ENCODE measurements at places on chromosomes 13 and 19. TPM values are rescaled to one million over a fixed set of nuclear protein-coding genes. Genes with fewer than 3 reads are reported as not detected.
A peak's percentile ranks its signal among the peaks of the same experiment; 100 is the strongest.

DNA sequence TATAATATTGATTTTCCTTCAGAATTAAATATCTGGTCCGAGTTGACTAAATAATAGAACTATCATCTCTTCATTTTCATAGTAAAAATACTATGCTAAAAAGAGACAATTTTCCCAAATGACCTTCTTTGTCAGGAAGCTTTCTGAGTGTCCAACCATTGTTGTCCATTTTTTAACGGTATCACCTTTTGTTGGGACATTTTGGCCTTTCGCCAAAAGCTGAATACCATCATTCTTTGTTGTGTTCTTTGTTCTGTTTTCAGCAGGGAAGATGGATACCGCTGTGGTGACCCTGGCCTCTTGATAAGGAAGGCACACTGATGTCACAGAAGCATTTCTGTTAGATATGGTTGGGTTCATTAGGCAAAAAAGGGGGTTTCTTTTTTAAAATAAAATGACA is 654.4 kb upstream of the GPC6 start:
- no peak for DNase-seq

PGLYRP1 gene
- not detected for total RNA-seq

GRCh38 chr13:23703246-23703860 is 133.1 kb downstream of the TNFRSF19 start:
- no peak for DNase-seq

ZNF793 gene
- total RNA-seq = 30.9 TPM

GRCh38 chr13:94390881-94391280 is 88.6 kb downstream of the DCT start:
- DNase-seq = no peak

CRX gene
- not detected for total RNA-seq

DNA sequence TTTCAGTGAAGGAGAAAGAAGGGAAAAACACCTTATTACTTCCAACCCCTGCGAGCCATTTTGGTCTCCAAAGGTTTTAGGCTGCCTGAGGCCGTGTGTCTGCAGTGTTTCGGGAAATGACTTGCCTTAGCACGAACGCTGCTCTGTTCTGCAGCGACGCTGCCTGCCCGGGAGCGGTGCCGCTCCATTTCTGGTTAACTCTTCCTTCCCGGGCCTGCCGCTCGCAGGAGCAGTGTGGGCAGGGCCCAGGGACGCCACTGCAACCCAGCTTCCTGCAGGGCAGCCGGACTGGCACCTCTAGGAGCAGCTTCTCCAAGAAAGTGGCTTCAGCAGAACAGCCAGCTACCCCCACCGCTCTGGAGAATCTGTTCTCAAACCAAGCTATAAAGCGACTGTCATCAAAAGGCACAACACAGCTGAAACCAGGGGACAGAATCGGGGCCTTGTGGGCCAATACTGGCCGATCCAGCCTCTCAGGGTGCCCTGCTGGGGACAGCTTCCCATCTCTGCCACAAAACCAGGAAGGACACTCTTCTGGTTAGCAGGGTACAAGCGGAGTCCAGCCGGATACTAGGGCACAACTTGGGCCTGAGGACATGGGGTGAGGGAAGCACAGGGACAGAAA is 72.2 kb downstream of the KCTD15 start:
- DNase-seq = no peak

DNA sequence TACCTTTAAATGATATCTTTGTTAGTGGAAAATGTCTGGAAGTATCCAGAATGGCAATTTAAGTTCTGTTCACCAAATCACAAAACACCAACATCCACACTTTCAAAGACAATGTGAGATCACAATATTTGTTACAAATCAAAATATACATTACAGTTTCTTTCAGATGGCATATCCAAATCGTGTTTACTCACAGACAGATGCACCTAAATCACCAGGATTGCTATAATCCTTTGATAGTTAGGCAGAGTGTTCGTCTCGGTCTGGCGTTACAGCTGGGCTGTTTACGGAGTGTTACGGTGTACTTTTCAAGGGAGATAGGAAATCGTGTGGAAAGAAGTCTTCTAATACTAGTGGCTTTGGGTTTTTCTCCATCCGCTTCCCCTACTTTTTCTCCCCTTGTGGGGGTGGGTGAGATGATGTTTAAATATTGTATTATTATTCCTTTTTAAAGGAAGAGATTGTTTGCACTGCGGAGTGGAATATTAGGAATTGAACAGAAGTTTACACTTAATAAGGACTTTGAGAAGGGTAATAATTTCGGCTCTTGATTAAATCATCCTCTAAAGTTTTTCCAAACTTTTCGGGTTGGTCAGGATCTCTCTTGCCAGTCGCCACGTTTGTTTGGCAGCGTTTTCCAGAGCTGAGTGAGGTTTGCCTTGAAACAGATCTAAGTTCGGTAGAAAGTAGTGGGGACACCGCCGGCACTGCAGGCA is 1.8 kb downstream of the MAB21L1 start:
- DNase-seq = no peak

KCNJ14 gene
- 2.0 TPM for total RNA-seq

PSG6 gene
- total RNA-seq = not detected

TEX101 gene
- total RNA-seq = not detected

DNA sequence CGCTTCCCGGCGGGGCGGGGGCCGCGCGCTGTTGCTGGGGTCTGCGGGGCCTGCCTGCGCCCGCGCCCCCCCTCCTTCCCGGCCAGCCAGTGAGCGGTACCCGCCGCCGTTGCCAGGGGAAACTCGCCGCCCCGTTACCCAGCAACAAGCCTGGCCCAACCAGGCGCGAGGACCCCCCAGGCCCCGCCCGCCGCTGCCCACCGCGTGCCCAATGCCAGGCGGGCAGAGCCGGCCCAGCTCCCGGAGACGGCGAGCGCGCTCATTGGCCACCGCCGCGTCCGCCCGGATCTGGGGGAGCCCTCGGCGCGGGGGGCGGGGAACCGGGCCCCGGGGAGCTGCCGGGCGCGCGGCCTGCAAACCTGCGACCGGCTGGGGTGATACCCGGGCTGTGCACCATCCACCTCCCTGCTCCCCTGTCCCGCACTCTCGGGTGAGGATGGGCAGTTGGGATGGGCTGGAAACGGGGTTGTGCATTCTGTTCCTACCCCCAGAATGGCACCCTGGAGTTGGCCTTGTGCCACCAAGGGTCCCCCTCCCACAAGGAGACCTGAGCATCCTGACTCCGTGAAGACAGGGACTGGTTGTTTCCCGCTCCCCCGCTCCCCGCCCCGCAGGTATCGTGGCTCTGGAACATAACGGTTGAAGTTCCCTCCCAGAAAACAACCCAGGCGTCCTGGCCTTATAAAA is 8.8 kb upstream of the BBC3 start:
- DNase-seq = peak; percentile 34

DNA sequence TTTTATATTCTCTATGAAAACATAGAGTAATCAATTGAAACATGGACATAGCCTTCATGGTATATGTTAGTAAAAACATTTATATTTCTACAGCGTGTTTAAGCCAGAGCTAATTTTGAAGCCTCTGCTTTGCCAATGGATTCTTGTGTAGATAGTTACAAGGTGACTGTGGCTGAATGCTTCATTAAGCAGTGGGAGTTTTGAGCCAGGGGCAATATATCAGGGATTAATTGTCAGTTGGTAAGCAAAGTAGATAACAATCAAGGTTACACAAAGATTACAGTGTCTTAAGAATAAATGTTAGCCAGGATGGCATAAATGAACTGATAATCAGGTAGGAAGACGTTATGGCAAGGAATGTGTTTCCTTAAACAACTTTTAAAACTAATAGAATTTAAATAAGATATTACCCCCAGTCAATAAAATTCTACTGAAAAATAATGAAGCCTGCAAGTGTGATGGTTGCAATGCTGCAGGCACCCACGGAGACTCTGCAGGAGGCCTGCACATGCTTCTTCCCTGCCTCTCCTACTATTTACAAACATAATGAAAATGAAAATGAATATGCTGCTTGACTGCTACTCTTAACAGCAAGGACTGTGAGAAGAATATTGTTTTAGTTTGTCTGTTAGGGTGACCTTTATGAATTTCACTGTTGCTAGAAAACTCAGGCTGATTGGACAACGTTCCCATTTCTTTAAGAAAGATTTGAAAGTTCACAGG is 588.5 kb downstream of the GPC5 start:
- DNase-seq = no peak

CASP14 gene
- total RNA-seq = not detected

DNA sequence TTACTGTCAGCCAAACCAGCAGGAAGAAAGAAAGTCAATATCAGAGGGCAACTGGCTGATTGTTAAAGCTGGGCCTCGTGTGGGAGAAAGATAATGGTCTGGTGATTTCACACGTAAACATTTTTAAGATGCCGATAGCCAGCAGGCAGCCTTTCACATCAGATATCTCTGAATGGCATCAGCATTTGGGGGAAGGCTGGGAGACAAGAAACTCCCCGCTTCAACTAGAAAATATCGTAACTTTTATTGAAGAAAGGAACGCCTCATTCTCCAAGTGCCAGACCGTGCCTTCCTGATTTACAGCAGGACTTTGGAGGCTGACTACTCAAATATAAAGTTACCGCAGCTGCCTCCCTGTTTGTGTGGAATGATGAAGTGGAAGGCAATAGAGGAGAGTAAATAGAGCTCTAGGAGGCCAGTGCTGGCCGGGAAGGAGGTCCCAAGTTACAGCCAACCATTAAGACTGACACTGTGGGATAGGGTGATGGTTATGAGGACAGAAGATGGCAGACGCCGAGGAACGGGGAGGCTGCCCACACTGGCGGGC is 284.3 kb upstream of the MAB21L1 start:
- no peak for DNase-seq

- DNase-seq = no peak
Measured at GRCh38 chr19:35061583-35062373, 20.3 kb downstream of the HPN start.

ZNF841 gene
- 30.7 TPM for total RNA-seq

RYR1 gene
- 1.4 TPM for total RNA-seq

- DNase-seq = no peak
Measured at GRCh38 chr19:47495478-47496372, 11.7 kb upstream of the KPTN start.

DNA sequence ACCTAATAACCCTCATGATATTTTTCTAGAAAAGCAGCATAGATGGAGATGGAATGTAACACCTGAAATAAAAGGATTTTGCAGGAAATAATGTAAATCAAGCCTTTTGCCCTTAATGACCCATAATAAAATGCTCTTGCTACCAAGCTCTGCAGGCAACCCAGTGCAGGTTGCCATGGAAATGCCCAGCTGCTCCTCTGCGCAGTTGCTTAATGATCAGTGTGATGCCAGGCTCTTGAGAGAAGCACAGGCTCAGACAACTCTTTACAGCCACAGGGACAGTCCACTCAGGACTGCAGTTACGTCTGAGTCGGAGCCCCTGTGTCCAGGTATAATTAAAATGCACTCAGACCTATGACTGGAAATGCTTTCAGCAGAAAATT is 165.5 kb downstream of the LACC1 start:
- DNase-seq = no peak

DNA sequence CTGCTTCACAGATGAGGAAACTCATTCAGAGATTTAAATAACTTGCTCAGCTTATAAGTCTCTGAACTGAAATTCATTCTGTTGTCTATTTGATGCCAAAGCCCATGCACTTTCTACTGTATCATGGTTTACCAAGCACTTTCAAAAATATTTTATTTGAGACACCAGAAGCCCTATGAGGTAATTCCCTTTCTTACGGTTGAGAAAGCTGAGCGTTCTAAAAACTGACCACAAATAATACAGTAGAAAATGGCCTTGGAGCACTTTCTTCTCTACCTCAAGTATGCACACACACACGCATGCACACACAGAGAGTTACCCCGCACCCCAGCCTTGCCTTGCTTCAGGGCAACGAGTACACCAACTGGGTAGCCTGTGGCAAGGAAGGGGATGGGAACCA is 228.5 kb downstream of the RFC3 start:
- no peak for DNase-seq

DNA sequence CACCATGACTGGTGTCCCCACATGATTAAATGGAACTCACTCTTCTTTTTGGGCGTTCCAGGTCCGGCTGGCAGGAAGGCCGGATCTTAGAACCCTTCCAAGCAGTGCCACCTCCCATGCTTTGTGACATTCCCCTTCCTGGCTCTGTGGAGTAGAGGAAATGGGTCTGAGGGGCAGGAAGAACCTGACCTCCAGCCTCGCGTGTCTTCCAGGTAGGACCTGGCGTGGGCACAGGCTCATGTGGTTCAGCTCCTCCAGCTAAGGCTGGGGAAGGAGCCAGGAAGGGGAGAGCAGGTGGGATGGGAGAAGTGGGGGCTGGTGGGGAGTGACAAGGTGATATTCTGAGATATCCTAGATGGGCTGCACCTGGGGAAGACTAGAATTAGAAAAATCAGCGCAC is 2.1 kb downstream of the TMEM255B start:
- no peak for DNase-seq

- DNase-seq = no peak
Measured at GRCh38 chr19:7740682-7741054, 6.7 kb downstream of the CD209 start.

DNA sequence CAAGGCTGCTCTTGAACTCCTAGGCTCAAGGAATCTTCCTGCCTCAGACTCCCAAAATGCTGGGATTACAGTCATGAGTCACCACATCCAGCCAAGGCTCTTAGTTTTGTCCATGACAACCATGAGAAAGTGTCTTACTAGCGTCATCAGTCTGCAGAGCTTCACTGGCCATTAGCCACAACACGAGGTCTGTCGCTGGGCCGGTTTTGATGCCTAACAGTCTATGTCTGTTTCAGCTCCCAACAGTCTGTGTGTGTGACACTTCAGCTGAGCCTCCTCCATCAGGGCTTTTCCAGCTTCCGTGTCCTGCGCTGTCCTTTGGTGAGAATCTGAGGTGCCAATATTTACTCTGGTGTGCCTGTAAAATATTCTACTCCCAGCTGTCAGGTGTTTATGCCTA is 47.6 kb downstream of the CEP89 start:
- no peak for DNase-seq

DNA sequence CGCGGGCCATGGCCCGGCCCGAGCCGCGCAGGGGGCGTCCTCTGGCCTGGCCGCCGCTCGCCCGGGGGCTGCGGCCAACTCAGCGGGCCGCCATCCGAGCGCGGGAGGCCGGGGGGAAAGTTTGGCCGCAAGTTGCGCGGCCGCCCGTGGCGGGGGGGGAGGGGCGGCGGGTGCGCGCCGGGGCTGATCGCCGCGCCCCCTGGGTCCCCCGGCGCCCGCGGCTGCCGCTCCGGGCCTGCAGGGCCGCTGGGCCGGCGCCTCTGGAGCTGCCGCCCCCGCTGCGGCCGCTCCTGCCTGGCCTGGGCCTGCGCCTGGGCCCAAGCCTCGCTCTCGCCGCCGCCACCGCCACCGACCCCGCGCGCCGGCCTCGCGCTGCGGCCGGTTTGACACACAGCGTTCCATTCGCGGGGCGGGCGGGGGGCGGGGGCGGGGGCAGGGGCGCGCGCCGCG is at the start of gene NR2F6:
TSS of gene NR2F6 (minus strand) at position 385 of the 450 bp plus-strand sequence. CDS start 699 bp downstream, outside the sequence.
- no peak for DNase-seq

- no peak for DNase-seq
Measured at GRCh38 chr13:79776531-79777295, 295.8 kb downstream of the NDFIP2 start.

ZNF440 gene
- 21.9 TPM for total RNA-seq

HNRNPA1L2 gene
- 10.7 TPM for total RNA-seq

GRCh38 chr13:51325837-51326236 is 13.7 kb upstream of the SERPINE3 start:
- DNase-seq = no peak

DNA sequence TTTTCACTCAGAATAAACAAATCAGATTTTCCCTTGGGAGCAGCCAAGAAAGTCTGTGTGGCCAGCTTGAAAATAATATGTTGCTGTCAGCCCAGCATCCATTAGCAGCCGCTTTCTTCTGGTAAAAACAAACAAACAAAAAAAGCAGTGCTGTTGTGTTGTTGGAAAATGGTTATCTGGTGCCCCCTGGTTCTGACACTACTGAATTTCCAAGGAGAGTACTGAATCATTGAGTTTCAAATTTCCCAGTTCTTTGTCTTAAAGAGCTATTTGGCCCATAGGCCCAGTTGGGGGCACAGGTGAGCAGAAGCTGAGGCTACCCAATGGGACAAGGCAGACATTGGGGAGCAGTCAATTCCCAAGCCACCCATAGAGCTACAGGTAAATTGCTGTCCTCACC is 995.9 kb downstream of the UQCRFS1 start:
- DNase-seq = no peak

Measured in progenitor cell of endocrine pancreas (in vitro differentiated cells).